ENCODE measurements at places on chromosomes 2 and 18.

GRCh38 chr2:38971377-38971776 is 81.7 kb downstream of the ARHGEF33 start:
- no peak for DNase-seq

DNA sequence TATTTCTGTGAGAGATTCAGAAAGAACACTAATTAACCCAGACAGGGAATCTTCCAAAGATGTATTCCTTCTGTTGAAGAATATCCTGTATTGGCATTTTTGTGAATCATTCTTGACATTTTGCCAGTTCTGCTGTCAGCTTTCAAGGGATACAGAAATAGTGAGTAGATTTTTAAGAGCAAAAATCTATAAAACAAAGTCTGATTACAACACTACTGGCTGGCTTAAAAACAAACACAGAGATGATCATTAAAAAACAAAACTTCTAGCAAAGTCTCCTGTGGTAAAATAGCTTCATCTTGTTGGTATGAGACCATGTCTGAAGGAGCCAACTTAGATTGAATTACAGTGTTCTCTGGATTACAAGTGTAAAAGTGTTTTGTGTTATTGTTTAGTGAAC is 866.3 kb upstream of the KLHL29 start:
- no peak for DNase-seq

DNA sequence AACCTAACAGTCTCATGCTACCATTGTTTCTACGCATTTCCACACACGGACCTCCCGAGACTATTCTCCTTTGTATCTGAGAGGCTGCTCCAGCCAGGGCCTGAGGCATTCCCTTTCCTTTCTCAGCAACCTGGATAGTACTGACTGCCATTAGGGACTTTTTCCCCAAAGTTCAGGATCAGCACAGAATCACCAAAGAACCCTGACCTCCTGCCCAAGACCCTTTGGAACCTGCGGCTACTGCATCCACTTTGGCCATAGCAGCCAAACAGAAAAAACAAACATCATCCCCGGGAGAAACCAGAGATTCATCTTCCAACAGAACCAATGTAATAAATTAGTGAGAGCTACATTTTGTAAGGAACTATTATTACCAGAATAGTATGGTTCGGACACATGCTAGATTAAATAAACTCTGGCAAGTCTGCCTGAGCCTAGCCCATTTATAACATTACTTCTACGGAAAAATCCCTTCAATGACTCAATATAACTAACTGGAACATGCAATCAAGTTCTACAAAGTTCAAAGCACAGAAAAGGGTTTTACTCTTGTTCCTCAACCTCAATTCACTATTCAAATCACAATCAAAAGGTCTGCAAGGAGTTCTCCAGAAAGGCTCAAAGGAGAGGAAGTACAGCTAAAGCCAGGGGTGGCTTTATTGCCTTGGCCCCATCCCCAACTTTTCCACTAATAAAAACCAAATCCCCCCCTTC is 51.8 kb downstream of the LPIN2 start:
- DNase-seq, result no peak

GRCh38 chr2:1811258-1811970 is 67.1 kb upstream of the PXDN start:
- no peak for DNase-seq

- DNase-seq, result no peak
Measured at GRCh38 chr2:78978340-78978739, 47.2 kb upstream of the REG3G start.

DNA sequence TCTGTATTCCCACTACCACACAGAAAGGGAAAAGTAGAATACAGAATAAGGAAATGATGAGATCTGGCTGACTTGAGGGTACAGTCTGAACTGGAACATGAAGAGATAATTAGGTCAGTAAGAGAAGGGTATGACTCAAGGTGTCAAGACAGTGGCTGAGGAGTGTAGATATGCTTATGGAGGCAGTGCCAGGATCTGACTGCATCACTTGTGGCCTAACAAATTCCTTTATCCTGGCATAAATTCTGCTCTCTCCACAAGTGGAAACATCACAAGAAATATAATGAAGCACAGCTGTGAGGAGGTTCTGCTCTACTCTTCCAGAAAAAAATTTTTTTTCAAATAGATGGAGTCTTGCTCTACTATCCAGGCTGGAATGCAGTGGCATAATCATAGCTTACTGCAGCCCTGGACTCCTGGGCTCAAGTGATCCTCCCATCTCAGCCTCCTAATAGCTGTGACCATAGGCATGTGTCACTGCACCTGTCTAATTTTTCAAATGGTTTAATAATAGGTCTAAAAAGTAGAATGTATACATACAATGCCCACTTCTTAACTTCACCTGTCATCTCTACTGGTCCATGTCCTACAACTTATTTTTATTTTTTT is 85.3 kb downstream of the C2orf74 start:
- DNase-seq, result no peak

GRCh38 chr18:33538418-33539042 is 39.5 kb upstream of the ASXL3 start:
- no peak for DNase-seq

DNA sequence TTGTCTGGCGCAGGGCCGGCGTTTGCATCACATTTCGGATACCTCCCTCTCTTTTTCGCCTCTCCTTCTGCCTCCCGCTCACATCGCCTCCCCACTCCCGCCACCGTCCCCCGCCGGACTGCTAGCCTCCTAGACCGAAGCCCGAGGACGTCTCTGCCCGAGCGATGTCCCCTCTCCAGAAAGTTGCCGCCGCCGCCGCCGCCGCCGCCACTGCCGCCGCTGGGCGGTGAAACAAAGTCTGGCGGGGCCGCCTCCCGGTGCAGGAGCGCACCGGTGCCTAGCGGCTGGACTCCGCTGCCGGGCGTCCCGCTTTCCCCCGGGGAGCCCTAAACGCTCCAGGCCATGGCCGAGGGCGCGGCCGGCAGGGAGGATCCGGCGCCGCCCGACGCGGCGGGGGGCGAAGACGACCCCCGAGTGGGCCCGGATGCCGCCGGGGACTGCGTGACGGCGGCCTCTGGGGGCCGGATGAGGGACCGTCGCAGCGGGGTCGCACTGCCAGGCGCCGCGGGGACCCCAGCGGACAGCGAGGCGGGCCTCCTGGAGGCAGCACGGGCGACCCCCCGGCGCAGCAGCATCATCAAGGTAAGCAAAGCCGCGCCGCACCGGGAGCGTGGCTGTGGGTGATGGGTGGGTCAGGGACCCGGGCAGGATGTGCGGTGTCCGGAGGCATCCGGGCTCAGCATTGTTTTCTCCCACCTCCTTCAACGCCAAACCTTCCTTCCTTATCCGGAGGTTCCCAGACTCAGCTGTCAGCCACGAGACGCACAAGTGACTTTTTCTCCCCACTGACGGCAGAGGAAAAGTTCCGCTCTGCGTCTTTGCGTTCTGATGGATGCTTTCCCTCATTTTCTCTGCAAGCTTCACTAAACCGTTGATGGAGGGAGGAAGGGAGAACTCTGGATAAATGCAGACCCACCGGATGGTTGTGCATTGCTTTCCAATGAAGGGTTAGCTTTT is 643 bp downstream of the PLCL1 start:
- DNase-seq, result peak; percentile 77

- no peak for DNase-seq
Measured at GRCh38 chr18:446941-447560, 53.5 kb downstream of the COLEC12 start.

- DNase-seq, result no peak
Measured at GRCh38 chr2:106163948-106164545, 30.1 kb downstream of the UXS1 start.

GRCh38 chr18:74840492-74841167 is 243.0 kb downstream of the ZNF407 start:
- no peak for DNase-seq

- DNase-seq, result no peak
Measured at GRCh38 chr2:121220995-121221394, 64.0 kb downstream of the TFCP2L1 start.

- DNase-seq, result no peak
Measured at GRCh38 chr2:45432406-45432805, 178.7 kb downstream of the SRBD1 start.

GRCh38 chr2:101173707-101174295 is 22.6 kb upstream of the TBC1D8 start:
- no peak for DNase-seq

DNA sequence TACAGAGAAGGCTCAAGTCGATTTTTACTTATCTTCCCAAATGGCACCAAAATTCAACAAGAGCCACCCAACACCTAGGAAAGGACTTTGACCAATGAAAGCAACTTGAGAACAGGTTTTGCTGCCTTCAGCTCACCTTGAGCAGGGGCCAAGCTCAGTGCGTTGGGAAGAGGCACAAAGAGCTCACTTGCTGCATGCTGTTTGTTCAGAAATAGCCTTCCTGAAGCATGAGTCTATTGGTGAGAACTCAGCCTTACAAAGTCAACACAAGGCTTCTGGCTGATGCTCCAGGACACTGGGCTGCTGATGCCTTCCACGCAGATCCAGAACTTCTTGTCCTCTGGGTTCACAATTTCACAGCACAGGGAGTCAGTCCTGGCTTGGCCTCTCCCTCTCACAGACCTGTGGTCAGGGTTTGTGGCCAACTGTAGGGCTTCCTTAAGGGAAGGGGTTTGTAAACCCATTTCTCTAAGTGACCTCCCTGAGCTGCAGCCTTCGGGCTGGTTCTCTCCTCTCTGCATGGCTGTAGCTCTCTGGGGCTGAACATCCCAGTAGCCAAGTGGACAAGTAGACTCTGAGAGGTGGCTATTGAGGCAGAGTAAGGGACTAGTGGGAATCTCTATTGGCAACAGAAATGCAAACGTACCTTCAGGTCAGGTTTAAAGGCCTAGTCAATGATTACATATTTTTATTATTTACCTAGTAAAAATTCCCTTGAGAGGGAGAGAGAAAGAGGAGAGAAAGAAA is 124.7 kb upstream of the GATA6 start:
- DNase-seq, result no peak

DNA sequence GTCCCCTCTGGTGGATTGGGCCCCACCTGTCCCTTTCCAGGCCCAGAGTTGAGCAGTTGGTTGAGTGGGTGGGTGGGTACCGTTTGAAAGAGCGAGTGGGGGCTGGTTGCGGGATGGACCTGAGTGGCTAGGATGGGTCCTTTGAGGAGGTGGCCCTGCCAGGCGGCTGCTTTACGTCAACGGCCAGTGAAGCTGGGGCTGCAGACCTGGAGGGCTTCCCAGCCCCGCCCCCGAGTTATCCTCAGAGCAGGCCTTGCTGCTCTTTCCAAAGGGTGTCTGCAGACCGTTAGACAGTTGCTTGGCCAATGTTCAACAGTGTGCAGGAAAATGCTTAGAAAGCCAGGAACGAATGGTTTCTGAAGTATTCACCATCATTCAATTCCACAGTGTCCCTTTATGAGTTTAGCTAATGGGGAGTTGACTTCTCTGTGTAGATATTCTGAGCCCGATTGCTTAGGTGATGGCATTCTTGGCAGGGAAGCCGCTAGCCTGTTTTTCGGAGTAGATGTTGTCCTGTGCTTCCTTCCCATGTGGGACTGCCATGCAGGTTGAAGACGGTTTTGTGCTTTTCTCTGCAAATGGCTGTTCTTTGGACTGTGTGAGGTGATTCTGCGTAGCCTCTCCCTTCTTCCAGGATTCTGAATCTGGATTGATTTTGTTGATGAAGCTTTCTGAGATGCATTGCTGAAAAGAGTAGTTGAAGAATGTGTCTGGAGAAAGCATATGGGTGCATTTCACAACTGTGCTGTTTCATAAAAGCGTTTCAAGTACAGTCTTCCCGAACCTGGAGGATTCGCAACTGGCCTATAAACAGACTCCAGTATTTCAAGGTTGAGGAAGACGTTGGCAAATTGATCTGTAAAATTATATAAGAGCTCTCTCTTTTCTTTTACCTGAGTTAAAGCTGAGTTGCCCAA is 45.8 kb downstream of the LDLRAD4 start:
- no peak for DNase-seq

DNA sequence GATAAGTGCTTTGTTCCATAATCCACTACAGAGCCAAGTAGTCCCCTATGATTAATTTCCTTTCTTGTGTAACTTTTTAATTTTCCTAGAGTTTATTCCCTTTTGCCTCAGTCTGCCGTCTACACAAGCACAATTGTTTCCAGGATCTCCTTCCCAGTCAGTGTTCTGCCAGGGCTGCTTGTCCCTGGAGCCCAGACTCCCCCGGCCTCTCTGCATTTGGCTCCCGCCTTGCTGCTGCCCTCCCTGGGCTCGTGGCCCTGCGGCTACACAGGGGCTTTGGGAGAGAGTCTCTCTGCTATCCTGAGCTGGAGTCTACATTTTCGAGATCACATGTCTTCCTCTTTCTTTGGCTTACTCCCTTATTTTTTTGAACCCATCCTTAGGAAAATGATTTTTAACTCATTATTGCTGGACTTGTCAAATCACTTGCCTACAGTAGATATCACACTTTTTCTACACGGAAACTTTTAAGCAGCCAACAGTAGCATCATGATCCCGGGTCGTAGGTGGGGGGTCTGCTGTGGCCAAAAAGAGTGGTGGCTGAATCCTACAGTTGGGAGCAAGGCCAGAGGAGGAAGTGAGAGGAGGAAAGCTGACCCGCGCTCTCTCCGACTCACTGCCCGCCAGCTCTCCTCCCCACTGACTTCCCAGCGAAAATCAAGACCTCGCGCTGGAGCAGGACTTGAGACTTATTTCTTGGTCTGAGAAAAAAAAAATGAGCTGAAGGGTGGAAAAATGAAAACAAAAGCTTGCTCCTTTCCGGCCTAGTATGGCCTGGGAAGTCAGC is 9.4 kb downstream of the FBLN7 start:
- DNase-seq, result no peak

DNA sequence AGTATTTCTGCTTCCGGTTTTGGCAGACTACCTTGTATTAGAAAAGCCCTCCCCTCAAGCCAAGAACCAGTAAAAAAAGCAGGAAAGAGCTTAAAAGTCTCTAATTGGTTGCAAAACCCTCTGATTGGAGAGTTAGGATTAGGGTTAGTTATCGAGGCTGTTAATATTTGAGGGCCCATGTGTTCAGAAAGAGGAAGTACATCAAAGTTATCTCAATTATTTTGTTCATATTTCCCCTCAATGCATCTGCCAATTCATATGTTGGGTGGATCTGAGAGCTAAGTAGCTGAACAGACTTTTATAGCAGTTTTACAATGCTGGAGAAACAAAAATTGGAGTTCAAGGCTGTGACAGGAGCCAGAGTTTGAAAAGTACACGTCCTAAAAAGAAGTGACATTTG is 43.1 kb upstream of the KLHL14 start:
- no peak for DNase-seq

DNA sequence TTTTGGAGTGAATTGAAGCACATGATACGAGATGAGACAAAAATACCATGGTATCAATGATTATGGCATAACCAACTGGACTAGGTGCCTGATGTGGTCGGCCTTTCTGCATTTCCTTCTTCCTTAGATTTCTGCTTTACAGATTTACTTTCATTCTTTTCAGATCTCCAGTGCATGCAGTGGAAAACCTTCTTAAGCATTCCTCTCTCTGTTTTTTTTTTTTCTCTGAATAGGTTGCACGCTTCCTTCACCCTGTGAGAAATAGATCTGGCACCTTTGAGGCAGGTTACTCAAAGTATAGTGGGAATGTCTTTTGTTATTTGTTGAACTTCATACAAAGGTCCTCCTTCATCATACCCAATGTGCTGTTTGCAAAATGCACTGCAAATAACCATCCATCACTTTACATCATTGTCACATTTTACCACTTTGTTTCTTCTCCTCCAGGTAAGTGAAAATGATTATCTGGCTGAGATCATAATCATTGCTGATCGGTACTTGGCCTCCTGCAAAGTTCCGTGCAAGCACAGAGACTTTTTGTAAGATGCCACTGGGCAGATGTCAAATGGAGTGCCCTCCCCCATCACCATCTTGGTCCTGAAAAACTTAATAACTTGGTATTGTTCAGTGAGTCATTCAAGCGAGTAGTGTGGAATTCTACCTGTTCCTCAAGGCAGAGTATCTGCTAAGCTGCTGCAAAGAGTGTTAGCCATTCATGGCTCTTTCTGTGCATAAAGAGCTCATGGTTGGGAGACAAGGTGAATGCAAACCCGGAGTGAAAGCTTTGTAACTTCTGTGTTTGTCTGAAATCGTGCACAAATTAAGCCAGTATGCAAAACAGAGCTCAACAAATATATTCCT is 30.0 kb upstream of the KLHL14 start:
- no peak for DNase-seq
